ENCODE measurements at places on chromosomes 7 and 10. TPM values are rescaled to one million over a fixed set of nuclear protein-coding genes. Genes with fewer than 3 reads are reported as not detected.

The CADPS2 gene
- total RNA-seq = not detected

The LIPN gene
- not detected for total RNA-seq

The ABCB1 gene
- total RNA-seq = 19.0 TPM

The EEPD1 gene
- 5.1 TPM for total RNA-seq

The IGF2BP3 gene
- 0.42 TPM for total RNA-seq

The PCLO gene
- 0.03 TPM for total RNA-seq

The LRRC4 gene
- 0.13 TPM for total RNA-seq

The POLR2J2 gene
- total RNA-seq = 34.1 TPM

The NEBL gene
- total RNA-seq = not detected

The BAMBI gene
- total RNA-seq = not detected

The LMOD2 gene
- not detected for total RNA-seq

The RNF32 gene
- total RNA-seq = 1.3 TPM

The SH2D4B gene
- total RNA-seq = 0.32 TPM

The MYPN gene
- 1.1 TPM for total RNA-seq

The ELFN1 gene
- total RNA-seq = 0.06 TPM

The HOXA5 gene
- not detected for total RNA-seq

The MYOZ1 gene
- total RNA-seq = not detected

The OR2F1 gene
- not detected for total RNA-seq

The SPDYE5 gene
- total RNA-seq = 0.24 TPM

The FAM24B gene
- 10.1 TPM for total RNA-seq

The NOS3 gene
- total RNA-seq = 8.0 TPM

The WBP1L gene
- total RNA-seq = 18.4 TPM

The SPDYE18 gene
- not detected for total RNA-seq

The FEZF1 gene
- total RNA-seq = not detected
